MM.1S (cell line): ENCODE measurements at places on chromosomes 11 and 22.

- H3K27me3 ChIP-seq, result peaks cover 99% of the 10 kb centered on the region
- H3K27ac ChIP-seq, result no peak overlapping the region
- no peak for DNase-seq
- no peak overlapping the region for H3K4me3 ChIP-seq
Measured at GRCh38 chr11:69468221-69468620, 13.2 kb upstream of the LINC01488 start.

DNA sequence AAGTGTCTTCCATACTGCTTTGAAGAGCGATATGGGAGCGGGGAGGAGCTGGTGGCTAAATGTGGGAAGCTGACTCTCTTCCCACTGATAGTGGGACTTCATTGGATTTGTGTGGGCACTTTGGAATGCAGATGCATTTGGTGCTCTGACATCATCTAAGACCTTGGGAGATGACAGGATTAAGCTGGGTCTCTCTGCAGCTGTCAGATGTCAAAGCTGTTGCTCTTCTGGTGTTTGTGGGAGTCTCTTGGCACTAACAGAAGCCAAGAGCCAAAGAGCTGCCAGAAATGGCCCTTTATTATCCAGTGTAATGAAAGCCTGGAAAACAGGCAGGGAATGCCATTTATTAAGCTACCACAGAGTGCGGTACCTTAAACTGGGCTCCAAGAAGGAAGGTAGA, 20.6 kb downstream of the GRAMD1B start:
- no peaks in the 10 kb centered on the region for H3K36me3 ChIP-seq
- no peaks in the 10 kb centered on the region for H3K27me3 ChIP-seq
- H3K4me1 ChIP-seq, result peaks cover 20% of the 10 kb centered on the region

DNA sequence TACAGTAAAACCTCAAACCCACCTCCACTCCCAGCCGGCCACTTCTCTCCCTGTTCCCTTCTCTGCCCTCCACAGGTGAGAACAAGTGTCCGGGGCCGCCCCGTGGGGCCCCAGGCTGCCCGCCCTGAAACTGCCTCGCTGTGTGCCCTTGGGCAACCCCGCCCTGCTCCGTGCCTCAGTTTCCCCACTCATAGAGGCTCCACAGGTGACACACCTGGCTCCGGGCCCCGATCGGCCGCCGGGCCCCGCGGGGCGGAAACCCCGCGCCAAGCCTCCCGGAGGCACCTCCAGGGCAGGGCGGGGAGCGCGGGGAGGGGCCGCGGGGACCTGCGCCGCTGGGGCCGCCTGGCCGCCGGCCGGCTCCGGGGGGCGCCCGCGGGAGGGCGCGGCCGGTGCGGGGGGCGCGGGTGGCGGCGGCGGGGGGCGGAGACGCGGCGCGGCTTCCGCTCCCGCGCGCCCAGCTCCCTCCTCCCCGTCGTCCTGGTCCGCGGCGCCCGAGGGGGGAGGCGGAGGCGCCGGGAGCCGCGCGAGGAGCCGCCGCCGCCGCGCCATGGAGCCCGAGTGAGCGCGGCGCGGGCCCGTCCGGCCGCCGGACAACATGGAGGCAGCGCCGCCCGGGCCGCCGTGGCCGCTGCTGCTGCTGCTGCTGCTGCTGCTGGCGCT, at the start of gene LRP5:
Gene LRP5 (plus strand): TSS at position 475 of the 663 bp plus-strand sequence. CDS start 124 bp downstream, at position 599.
- peak; percentile 35 for DNase-seq
- H3K36me3 ChIP-seq, result no peaks in the 10 kb centered on the region
- no peaks in the 10 kb centered on the region for H3K27me3 ChIP-seq
- H3K4me1 ChIP-seq, result peaks cover 7% of the 10 kb centered on the region
- no peak within 1 kb of the TSS for H3K27ac ChIP-seq

GRCh38 chr11:37277896-37278465, 679.9 kb upstream of the RAG2 start:
- H3K4me1 ChIP-seq, result peaks cover 9% of the 10 kb centered on the region
- H3K27me3 ChIP-seq, result no peaks in the 10 kb centered on the region

DNA sequence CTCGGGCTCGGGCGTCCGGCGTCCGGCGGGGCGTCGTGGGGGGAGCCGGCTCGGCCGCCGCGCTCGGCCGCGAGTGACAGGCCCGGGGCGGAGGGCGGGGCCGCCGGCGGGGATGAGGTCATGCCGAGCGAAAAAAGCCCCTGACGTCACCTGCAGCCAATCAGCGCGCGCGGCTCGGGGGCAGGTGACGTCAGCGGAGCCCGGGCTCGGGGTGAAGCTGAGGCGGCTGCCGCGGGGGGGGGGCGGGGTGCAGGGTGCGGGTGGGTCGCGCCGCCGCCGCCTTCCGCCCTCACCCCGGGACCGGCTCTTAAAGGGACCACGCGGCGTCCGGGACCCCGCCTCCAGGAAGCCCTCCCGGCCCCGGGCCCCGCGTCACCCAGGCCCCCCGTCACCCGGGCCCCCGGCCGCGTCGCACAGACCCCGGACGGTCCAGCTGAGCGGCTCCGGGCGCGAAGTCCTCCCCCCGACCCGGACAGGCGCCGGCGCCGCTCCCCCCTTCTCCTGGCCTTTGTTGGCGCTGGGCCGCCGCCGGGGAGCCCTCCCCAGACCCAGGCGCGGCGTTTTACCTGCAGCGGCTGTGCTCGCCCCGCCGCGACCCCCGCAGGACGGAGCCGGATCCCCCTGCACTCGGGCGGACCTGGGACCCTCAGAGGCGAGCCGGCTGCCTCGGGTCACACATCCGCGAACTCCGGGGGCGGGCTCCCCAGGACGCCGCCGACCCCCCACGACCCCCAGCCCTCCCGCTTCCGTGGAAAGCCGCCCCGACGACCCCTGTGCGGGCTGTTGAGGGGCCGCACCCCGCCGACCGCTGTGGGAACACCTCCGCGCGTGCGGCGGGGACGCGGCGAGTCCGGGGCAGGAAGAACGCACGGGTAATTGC, at the start of gene DUSP8:
Gene DUSP8 (minus strand): TSS at position 75 of the 880 bp plus-strand sequence. CDS start 6,445 bp downstream, outside the sequence.
- DNase-seq, result peak; percentile 71
- no peak within 1 kb of the TSS for H3K27ac ChIP-seq
- no peaks in the 10 kb centered on the region for H3K4me1 ChIP-seq
- H3K27me3 ChIP-seq, result peaks cover 81% of the 10 kb centered on the region
- H3K4me3 ChIP-seq, result peak within 1 kb of the TSS; percentile 35
- H3K36me3 ChIP-seq, result no peaks in the 10 kb centered on the region

GRCh38 chr11:105229257-105229656, 89.7 kb upstream of the CARD18 start:
- H3K4me1 ChIP-seq, result no peaks in the 10 kb centered on the region
- H3K36me3 ChIP-seq, result no peaks in the 10 kb centered on the region
- no peak for DNase-seq
- H3K27ac ChIP-seq, result no peak overlapping the region
- H3K27me3 ChIP-seq, result no peaks in the 10 kb centered on the region

- H3K36me3 ChIP-seq, result peaks cover 12% of the 10 kb centered on the region; the same call in 1 of the 2 replicates
- H3K4me1 ChIP-seq, result no peaks in the 10 kb centered on the region
- no peak overlapping the region for H3K4me3 ChIP-seq
- DNase-seq, result no peak
Measured at GRCh38 chr11:47485107-47485506, 36.2 kb upstream of the RAPSN start.

GRCh38 chr11:3109434-3109833, 52.2 kb upstream of the CARS1 start:
- no peak overlapping the region for H3K27ac ChIP-seq
- H3K36me3 ChIP-seq, result no peaks in the 10 kb centered on the region
- no peaks in the 10 kb centered on the region for H3K4me1 ChIP-seq
- no peak for DNase-seq
- H3K27me3 ChIP-seq, result no peaks in the 10 kb centered on the region

GRCh38 chr11:61293867-61294716, 1.0 kb downstream of the VWCE start:
- peak overlapping the region; percentile 55 for H3K4me3 ChIP-seq
- H3K27ac ChIP-seq, result no peak overlapping the region
- H3K4me1 ChIP-seq, result no peaks in the 10 kb centered on the region

- H3K27me3 ChIP-seq, result no peaks in the 10 kb centered on the region
- H3K4me3 ChIP-seq, result no peak overlapping the region
- DNase-seq, result no peak
- H3K36me3 ChIP-seq, result no peaks in the 10 kb centered on the region
- no peak overlapping the region for H3K27ac ChIP-seq
Measured at GRCh38 chr11:114311946-114312345, 15.7 kb downstream of the NNMT start.

GRCh38 chr11:109762546-109762945, 330.6 kb upstream of the ZC3H12C start:
- DNase-seq, result no peak
- H3K27ac ChIP-seq, result no peak overlapping the region
- no peak overlapping the region for H3K4me3 ChIP-seq

DNA sequence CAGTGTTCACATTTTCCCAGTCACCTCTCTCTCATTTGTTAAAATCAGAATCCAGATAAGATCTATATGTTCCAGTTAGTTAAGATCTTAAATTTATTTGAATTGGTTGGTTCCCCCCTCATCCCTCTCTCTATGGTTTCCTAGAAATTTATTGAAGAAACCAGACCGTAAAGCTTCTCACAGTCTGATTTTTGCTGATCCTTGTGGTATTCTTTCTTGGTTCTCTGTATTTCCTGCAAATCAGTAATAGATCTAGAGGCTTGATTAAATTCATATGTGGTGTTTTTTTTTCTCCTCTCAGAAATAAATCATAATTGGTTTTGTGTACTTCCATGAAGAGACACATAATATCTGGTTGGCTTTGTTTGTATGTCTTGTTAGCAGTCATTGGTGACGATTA, 147.5 kb downstream of the TMEM135 start:
- no peaks in the 10 kb centered on the region for H3K27me3 ChIP-seq
- no peak overlapping the region for H3K27ac ChIP-seq
- H3K36me3 ChIP-seq, result no peaks in the 10 kb centered on the region
- no peak for DNase-seq
- H3K4me1 ChIP-seq, result no peaks in the 10 kb centered on the region

DNA sequence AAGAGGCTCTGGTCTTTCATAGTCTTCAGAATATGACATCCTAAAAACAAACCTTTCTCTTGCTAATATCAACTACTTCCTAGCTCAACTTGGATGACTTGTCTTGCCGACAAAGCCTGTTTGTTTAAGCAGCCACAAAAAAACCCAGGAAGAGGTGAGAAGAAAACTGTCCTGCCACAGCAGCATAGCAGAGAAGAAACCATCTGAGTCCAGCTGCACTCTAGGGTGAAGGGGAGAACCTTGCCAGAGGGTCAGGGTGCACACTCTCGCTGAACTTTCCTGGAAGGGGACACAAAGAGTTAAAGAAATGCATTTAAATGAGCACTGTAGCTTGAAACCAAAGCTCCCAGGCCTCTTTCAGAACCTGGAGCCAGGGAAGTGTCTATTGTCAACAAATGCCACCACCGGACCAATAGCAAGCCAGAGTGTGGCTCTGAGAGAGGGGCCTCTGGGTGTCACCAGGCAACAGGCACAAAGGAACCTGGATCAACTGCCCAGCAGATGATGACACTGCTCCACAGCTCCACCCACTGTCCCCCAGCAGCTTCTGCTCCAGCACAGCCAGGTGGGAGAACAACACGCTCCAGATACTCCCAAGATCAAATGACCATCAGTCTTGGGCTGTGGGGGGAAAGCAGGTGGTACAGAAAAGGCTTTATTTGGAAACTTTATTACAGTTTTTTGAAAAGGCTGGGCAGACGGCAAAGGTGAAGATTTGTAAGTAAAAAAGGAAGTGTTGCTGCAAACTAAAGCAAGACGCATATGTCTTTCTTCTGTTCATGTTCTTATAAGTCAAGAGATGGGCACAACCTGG, 105.7 kb downstream of the RASSF10 start:
- H3K27ac ChIP-seq, result no peak overlapping the region
- no peaks in the 10 kb centered on the region for H3K27me3 ChIP-seq
- peaks cover 13% of the 10 kb centered on the region for H3K4me1 ChIP-seq
- H3K36me3 ChIP-seq, result no peaks in the 10 kb centered on the region
- H3K4me3 ChIP-seq, result no peak overlapping the region

DNA sequence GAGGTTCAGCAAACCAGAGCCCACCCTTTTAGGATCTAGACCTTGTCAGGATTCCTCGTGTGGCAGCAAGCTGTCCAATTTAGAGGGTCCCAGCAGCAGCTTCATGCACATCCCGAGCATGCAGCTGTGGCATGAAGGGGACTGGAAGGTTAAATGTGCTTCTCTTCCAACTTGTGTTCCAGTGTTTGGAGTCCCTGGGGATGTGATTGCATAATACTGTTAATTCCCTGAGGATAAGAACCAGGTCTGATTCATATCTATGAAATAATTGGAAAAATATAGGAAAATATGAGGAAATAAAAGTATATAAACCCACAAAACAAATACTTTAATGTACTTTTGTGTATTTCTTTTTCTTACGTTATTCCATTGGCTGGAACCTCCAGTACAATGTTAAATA, 130.5 kb downstream of the MORC2 start:
- DNase-seq, result no peak
- H3K4me3 ChIP-seq, result no peak overlapping the region
- H3K36me3 ChIP-seq, result no peaks in the 10 kb centered on the region
- H3K4me1 ChIP-seq, result no peaks in the 10 kb centered on the region

- no peaks in the 10 kb centered on the region for H3K36me3 ChIP-seq
- H3K4me1 ChIP-seq, result no peaks in the 10 kb centered on the region
- H3K27me3 ChIP-seq, result peaks cover 6% of the 10 kb centered on the region
- H3K4me3 ChIP-seq, result no peak overlapping the region
- no peak for DNase-seq
Measured at GRCh38 chr22:25759825-25760231, 17.8 kb downstream of the MYO18B start.

- H3K36me3 ChIP-seq, result no peaks in the 10 kb centered on the region
- H3K4me3 ChIP-seq, result no peak overlapping the region
- H3K27me3 ChIP-seq, result no peaks in the 10 kb centered on the region
- no peak overlapping the region for H3K27ac ChIP-seq
- DNase-seq, result no peak
Measured at GRCh38 chr11:86588566-86589090, 83.8 kb downstream of the ME3 start.

DNA sequence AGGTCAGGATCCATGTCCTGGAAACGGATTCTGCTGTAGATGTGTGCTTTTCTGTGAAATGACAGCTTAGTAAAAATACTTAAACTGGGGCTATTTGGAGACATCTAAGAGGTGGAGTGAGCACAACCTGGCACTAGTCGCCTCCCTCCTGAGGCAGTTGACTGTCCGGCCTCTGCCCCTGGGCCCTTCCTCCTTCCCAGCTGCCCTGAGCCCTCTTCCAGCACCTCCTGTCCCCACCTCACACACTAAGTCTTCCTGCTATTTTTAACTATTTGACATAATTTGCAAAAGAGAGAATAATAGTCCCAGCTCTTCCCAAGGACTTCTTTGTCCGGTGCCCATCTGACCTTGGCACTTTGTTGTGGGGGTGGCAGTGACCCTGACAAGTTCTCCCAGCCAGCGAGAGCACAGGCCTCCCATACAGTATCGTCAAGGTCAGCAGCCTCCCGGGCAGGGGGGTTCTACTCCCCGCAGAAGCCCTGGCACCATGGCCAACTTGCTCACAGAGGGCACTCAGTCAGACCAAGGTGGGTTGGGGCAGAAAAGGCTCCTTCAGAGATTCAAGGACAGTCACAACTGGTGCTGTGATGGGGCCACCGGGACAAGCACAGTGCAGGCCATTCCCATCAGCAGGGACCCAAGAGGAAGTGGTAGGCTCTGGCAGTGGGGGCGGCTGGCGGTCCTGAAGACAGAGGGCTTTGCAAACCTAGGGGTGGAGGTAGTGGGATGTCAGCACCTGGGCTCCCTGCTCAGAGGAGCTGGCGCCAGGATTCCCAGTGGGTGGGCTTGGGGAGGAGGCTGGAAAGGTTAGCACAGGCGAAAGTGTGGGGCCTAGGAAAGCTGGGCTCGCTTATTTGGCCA, 5.5 kb upstream of the NEAT1 start:
- no peaks in the 10 kb centered on the region for H3K36me3 ChIP-seq
- peak; percentile 48 for DNase-seq
- peaks cover 32% of the 10 kb centered on the region for H3K4me1 ChIP-seq
- H3K27ac ChIP-seq, result peak overlapping the region; percentile 100
